Suprapubic skin (tissue), 4 donors: ENCODE measurements at places on chromosomes 12 and 14. TPM values are rescaled to one million over a fixed set of nuclear protein-coding genes. Genes with fewer than 3 reads are reported as not detected.

DNA sequence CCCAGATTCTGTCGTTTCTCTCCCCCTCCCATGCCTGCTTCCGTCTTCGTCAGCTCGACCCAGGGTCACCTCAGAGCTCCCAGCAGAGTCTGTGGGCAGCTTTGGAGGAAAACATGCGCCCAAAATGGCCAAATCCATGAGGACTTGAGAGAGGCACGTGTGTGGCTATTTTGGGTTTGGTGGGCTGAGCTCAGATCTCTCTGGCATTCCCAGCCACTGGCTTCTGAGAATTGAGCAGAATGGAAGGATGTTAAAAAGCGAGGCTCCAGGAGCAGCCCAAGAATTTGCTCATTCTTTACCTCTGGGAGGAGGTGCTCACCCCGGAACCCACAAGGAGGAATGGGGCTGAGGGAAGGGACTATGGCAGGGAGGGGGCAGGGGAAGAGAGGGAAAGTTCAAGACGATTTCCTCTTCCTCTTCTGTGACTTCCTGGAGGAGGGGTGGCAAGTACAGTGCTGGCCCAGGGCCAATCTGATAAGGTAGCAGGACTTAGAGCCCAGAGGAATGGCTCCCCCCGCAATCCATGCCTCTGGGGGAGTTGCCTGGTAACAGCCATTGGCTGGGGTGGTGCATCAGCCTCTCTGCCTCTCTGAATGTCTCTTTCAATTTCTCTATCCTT, 20.1 kb downstream of the TSPAN9 start:
- H3K4me1 ChIP-seq = peaks cover 36% of the 10 kb centered on the region
- H3K4me3 ChIP-seq = no peak overlapping the region
- H3K27ac ChIP-seq = peak overlapping the region; percentile 54
- DNase-seq = no peak

- H3K4me3 ChIP-seq = no peak overlapping the region
- DNase-seq = no peak
- H3K36me3 ChIP-seq = no peaks in the 10 kb centered on the region
- no peak overlapping the region for H3K27ac ChIP-seq
- H3K27me3 ChIP-seq = no peaks in the 10 kb centered on the region
Measured at GRCh38 chr14:81093651-81094050, 127.1 kb downstream of the GTF2A1 start.

GRCh38 chr12:25194214-25194613, 746 bp downstream of the DNAI7 start:
- H3K27ac ChIP-seq = peak overlapping the region; percentile 95
- H3K4me3 ChIP-seq = peak overlapping the region; percentile 81
- no peaks in the 10 kb centered on the region for H3K36me3 ChIP-seq
- DNase-seq = no peak
- H3K4me1 ChIP-seq = peaks cover 19% of the 10 kb centered on the region

DNA sequence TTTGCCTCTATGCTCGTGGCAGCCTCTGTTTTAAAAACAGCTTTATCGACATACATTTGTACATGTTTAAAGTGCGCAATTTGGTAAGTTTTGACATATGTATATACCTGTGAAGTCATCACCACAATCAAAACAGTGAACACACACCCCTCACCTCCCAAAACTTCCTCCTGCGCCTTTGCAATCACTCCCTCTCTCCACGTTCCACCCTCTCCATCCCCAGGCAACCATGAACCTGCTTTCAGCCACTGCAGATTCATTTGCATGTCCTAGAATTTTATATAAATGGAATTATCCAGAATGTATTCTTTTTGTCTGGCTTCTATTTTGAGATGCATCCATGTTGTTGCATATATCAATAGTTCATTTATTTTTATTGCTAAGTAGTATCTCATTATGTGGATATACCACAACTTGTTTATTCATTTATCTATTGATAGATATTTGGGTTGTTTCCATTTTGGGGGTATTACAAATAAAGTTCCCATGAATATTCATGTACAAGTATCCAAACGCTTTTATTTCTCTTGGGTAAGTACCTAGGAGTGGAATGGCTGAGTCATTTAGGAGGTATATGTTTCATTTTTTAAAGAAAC, 15.5 kb upstream of the CHGA start:
- no peaks in the 10 kb centered on the region for H3K36me3 ChIP-seq
- no peak for DNase-seq
- H3K4me1 ChIP-seq = no peaks in the 10 kb centered on the region
- no peak overlapping the region for H3K27ac ChIP-seq
- H3K4me3 ChIP-seq = no peak overlapping the region
- peaks cover 16% of the 10 kb centered on the region for H3K27me3 ChIP-seq

DNA sequence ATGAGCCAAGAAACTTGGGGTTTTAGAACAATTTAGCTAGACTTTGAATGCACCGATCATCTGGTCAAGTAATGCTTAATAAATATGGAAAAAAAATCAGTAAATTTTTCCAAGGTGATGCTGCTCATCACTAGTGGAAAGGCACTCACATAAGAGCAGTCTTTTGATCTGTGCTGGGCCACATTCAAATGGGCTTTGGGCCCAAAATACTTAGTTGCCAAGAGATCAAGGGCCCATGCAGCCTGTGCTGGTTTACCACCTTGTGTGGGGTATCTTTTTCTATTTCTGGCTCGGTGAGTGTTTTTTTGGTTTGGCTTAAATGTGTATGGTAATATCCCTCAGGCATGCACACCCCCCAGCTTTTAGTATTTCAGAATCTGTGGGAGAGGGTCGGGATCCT, 943.2 kb downstream of the TMTC2 start:
- H3K27me3 ChIP-seq = no peaks in the 10 kb centered on the region
- H3K27ac ChIP-seq = no peak overlapping the region
- no peaks in the 10 kb centered on the region for H3K36me3 ChIP-seq
- no peaks in the 10 kb centered on the region for H3K4me1 ChIP-seq
- no peak for DNase-seq

GRCh38 chr14:38623661-38624060, 367.8 kb upstream of the CLEC14A start:
- H3K4me3 ChIP-seq = no peak overlapping the region
- H3K36me3 ChIP-seq = no peaks in the 10 kb centered on the region
- no peaks in the 10 kb centered on the region for H3K4me1 ChIP-seq

- H3K27me3 ChIP-seq = no peaks in the 10 kb centered on the region
- H3K4me3 ChIP-seq = no peak overlapping the region
- H3K36me3 ChIP-seq = no peaks in the 10 kb centered on the region
- H3K27ac ChIP-seq = no peak overlapping the region
- DNase-seq = no peak
Measured at GRCh38 chr12:13252616-13253015, 56.1 kb downstream of the EMP1 start.

- no peaks in the 10 kb centered on the region for H3K4me1 ChIP-seq
- no peaks in the 10 kb centered on the region for H3K27me3 ChIP-seq
- H3K36me3 ChIP-seq = no peaks in the 10 kb centered on the region
- no peak overlapping the region for H3K4me3 ChIP-seq
Measured at GRCh38 chr12:125453751-125454150, 388.5 kb downstream of the AACS start.

GRCh38 chr12:85963326-85963725, 89.2 kb downstream of the NTS start:
- DNase-seq = no peak
- no peaks in the 10 kb centered on the region for H3K36me3 ChIP-seq
- H3K4me1 ChIP-seq = no peaks in the 10 kb centered on the region
- H3K27me3 ChIP-seq = no peaks in the 10 kb centered on the region

GRCh38 chr12:77760271-77761025, 70.2 kb upstream of the NAV3 start:
- no peaks in the 10 kb centered on the region for H3K27me3 ChIP-seq
- no peak for DNase-seq
- no peak overlapping the region for H3K27ac ChIP-seq

DNA sequence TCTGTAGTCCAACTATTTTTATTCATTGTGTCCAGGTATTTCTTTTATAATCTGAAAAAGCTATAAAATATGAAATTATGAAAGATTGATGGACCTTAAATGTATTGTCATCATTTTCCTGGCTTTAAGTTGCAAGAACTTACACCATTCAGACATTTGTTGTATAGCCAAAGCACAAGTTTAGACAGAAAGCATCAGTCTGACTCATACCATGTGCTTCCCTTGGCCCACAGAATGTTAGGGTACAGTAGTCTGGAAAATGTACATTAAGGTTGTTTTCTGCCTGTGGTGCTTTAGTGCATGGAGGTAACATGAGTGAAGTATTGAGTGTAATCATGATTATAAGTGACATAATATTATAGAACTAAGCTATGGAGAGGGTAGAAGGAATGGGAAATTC, 1002.5 kb downstream of the BCL11B start:
- DNase-seq = no peak
- H3K4me3 ChIP-seq = no peak overlapping the region
- no peaks in the 10 kb centered on the region for H3K36me3 ChIP-seq
- H3K4me1 ChIP-seq = no peaks in the 10 kb centered on the region
- H3K27me3 ChIP-seq = no peaks in the 10 kb centered on the region

DNA sequence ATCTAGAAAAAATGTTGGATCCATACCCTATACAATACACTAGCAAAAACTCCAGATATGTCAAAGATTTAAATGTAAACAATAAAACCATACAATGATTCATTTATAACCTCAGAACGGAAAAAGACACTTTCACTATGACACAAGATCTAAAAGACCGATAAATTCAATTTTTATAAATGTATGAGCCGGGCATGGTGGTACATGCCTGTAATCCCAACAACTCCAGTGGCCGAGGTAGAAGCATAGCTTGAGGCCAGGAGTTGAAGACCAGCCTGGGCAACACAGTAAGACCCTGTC, 2.5 kb upstream of the SOS2 start:
- H3K27me3 ChIP-seq = no peaks in the 10 kb centered on the region
- H3K27ac ChIP-seq = no peak overlapping the region
- no peaks in the 10 kb centered on the region for H3K36me3 ChIP-seq
- DNase-seq = no peak

DNA sequence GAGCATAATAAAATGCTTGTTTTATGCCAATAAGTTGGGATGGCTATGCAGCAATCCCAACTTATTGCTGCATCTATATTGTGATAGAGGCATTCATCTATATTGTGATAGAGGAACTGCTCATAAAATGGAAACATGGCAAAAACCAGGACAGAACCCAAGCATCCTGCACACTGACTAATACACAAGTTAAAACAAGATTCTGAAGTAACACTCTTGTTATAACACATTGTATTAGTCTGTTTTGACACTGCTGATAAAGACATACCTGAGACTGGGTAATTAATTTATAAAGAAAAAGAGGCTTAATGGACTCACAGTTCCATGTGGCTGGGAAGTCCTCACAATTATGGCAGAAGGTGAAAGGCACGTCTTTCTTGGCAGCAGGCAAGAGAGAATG, 36.8 kb downstream of the KCNK10 start:
- no peak for DNase-seq
- no peaks in the 10 kb centered on the region for H3K27me3 ChIP-seq
- H3K36me3 ChIP-seq = no peaks in the 10 kb centered on the region
- H3K27ac ChIP-seq = no peak overlapping the region

DNA sequence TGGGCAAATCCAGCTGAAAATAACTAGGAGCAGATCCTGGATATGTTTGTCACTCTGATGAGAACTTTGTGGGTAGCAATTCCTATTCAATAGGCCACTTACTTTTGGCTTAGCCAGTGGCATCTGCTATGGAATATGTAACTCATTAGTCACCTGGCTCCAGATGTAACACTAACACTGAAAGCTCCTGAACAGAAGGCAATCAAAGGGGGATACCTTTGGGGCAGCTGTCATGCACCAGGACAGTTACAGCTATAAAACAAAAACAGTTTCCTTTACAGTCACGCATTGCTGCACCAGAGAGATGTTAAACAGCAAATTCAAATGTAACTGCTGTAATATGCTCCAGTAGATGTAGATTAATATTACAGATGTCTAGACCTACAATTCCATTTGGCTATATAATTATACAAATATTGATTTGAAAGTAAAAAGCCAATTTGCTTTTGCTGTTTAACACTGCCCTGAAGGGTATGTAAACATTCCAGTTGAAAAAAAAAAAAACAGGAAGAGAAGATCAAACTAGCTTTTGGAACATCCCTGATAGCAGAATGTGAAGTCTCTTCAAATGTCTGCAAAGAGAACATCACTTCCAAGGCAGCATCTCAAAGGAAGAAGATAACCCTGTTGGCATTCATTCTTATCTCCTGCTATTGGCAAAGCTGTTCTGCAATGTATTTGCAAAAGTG, 18.4 kb downstream of the RACGAP1 start:
- no peak overlapping the region for H3K27ac ChIP-seq
- no peaks in the 10 kb centered on the region for H3K27me3 ChIP-seq
- H3K36me3 ChIP-seq = peaks cover 13% of the 10 kb centered on the region
- H3K4me1 ChIP-seq = no peaks in the 10 kb centered on the region

GRCh38 chr12:80939231-80939950, 1.7 kb upstream of the LIN7A start:
- no peak overlapping the region for H3K27ac ChIP-seq
- no peaks in the 10 kb centered on the region for H3K36me3 ChIP-seq
- H3K27me3 ChIP-seq = peaks cover 26% of the 10 kb centered on the region
- H3K4me3 ChIP-seq = no peak overlapping the region

- no peaks in the 10 kb centered on the region for H3K36me3 ChIP-seq
- H3K4me1 ChIP-seq = peaks cover 10% of the 10 kb centered on the region
- H3K27me3 ChIP-seq = no peaks in the 10 kb centered on the region
- H3K27ac ChIP-seq = no peak overlapping the region
Measured at GRCh38 chr12:111395336-111396187, 10.2 kb upstream of the SH2B3 start.

GRCh38 chr12:684416-684815, 21.2 kb upstream of the NINJ2 start:
- H3K27me3 ChIP-seq = no peaks in the 10 kb centered on the region
- no peaks in the 10 kb centered on the region for H3K36me3 ChIP-seq

- H3K27me3 ChIP-seq = peaks cover 3% of the 10 kb centered on the region
- no peak overlapping the region for H3K27ac ChIP-seq
- H3K4me3 ChIP-seq = no peak overlapping the region
- H3K36me3 ChIP-seq = no peaks in the 10 kb centered on the region
- DNase-seq = no peak
- H3K4me1 ChIP-seq = no peaks in the 10 kb centered on the region
Measured at GRCh38 chr14:97554597-97554996, 757.4 kb downstream of the VRK1 start.

DNA sequence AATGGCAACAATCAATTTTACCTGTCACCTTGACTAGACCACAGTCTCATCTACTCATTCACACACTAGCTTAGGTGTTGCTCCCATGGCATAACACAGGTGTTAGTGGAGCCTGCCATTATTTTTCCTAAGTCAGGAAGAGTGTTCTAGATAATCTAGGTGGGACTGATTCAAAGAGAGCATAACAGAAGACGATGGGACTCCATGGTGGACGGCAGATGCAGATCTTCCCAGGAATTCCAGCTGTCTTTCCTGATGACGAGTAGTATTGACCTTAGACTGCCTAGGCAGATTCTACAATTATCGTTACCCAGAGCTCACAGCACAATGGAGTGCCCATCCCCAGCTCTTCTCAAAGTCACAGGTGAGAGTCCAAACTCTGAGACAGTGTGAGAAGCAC, 589.0 kb downstream of the TMEM121 start:
- no peak overlapping the region for H3K4me3 ChIP-seq
- H3K27ac ChIP-seq = no peak overlapping the region
- H3K27me3 ChIP-seq = peaks cover 20% of the 10 kb centered on the region
- no peaks in the 10 kb centered on the region for H3K36me3 ChIP-seq
- DNase-seq = no peak
- H3K4me1 ChIP-seq = no peaks in the 10 kb centered on the region

The OVCH1 gene
- total RNA-seq = not detected

The PCED1B gene
- total RNA-seq = 0.65 TPM

The KICS2 gene
- total RNA-seq = 43.0 TPM

The STYK1 gene
- 1.1 TPM for total RNA-seq

The BATF gene
- total RNA-seq = 4.2 TPM

The GPR132 gene
- 2.7 TPM for total RNA-seq
